ENCODE measurements at places on chromosomes 7 and 10.

- DNase-seq = no peak
- H3K4me1 ChIP-seq = peaks cover 96% of the 10 kb centered on the region
- peak overlapping the region; percentile 79 for H3K27ac ChIP-seq
- H3K4me3 ChIP-seq = no peak overlapping the region
Measured at GRCh38 chr10:95536017-95536416, 25.2 kb downstream of the SORBS1 start.

DNA sequence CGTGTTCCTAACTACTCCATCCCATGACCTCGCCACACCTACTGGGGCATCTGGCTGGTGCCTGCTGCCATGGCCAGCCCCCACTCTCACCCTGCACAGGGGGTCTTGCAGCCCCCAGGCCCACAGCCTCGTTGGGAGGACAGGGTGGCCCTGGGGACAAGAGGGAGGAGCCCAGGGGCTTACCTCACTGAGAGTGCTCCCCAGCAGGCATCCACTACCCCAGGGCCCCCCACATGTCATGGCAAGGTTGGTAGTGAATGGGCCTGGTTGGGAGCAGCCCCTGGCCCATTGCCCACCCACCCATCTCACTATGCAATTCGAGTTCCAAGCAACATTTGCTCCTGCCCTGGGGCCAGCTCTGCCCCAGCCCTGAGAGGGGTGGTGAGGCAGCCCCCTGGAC, 24.0 kb upstream of the AMZ1 start:
- H3K27ac ChIP-seq = no peak overlapping the region
- H3K4me3 ChIP-seq = no peak overlapping the region
- no peaks in the 10 kb centered on the region for H3K27me3 ChIP-seq
- no peaks in the 10 kb centered on the region for H3K36me3 ChIP-seq
- peaks cover 17% of the 10 kb centered on the region for H3K4me1 ChIP-seq

DNA sequence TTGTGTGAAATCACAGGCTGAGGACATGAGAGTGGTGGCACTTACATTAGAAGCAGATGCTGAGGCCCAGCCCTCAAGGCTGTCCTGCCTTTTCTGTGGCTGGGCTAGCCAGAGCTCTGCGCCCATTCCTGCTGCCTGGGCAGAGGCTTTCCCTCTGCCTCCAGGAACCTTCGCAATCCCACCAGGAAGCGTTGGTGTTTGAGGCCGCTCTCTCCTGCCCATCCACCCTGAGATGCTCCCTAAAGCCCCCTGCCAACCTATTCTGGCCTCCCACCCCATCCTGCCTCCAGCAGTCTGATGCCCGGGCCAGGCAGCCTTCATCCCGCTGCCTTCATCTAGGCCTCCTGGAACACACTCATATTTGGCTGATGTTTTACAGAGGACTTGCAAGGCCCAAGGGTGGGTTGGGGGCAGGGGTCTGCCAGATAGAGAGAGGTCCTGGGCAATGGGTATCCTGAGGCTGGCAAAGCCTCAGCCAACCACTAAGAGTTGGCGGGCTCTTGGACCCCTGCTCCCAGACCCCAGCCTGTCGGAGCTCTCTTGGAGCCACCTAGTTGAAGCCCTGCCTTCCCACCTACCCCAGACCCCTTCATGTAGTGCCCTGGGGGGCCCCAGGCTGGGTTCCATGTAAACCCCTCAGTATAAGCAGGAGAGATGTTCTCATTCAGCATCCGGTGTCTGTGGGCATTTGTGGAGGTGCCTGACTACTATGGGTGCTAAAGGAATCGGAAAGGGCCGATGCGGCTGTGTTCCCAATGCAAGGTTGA, 32.7 kb downstream of the LDB3 start:
- peaks cover 85% of the 10 kb centered on the region for H3K36me3 ChIP-seq
- peaks cover 9% of the 10 kb centered on the region for H3K4me1 ChIP-seq
- DNase-seq = peak; percentile 21
- H3K27ac ChIP-seq = peak overlapping the region; percentile 15
- no peaks in the 10 kb centered on the region for H3K27me3 ChIP-seq

DNA sequence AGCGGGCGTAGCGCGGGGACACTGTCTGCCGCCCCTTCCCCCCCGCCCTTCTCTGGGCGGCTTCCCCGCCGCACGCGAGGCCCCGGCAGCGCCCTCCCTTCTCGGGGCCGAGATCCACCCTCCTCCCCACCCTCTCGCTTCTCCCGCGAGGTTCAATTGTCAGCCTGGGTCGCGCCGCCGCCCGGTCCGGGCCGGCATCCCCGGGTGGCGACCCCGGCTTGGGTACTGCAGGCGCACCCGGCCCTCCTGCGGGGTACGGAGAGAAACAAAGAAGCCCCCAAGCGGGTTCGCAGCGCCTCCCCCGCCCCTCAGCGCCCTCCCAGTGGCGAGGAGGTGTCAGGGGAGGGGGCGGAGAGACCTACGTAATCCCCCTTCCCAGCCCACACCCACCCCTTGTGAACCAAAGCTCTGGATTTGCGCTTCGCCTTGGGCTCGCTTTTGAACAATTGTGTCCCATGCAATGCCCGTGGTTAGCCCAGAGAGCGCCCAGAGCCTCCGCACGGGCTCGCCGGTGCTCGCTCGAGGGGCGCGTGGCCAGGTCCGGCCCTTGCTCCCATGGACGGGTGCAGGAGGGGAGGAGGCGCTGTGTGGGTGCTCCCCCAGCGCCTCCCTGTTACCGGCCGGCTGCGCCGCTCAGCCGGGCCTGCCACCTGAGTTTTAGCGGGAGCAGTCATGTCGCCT, 634 bp downstream of the HECW1 start:
- H3K27me3 ChIP-seq = peaks cover 91% of the 10 kb centered on the region
- peaks cover 19% of the 10 kb centered on the region for H3K4me1 ChIP-seq
- H3K4me3 ChIP-seq = peak overlapping the region; percentile 42
- no peak overlapping the region for H3K27ac ChIP-seq
- no peaks in the 10 kb centered on the region for H3K36me3 ChIP-seq

GRCh38 chr10:129894698-129895097, 69.4 kb downstream of the EBF3 start:
- H3K36me3 ChIP-seq = no peaks in the 10 kb centered on the region
- H3K27ac ChIP-seq = no peak overlapping the region
- DNase-seq = no peak

DNA sequence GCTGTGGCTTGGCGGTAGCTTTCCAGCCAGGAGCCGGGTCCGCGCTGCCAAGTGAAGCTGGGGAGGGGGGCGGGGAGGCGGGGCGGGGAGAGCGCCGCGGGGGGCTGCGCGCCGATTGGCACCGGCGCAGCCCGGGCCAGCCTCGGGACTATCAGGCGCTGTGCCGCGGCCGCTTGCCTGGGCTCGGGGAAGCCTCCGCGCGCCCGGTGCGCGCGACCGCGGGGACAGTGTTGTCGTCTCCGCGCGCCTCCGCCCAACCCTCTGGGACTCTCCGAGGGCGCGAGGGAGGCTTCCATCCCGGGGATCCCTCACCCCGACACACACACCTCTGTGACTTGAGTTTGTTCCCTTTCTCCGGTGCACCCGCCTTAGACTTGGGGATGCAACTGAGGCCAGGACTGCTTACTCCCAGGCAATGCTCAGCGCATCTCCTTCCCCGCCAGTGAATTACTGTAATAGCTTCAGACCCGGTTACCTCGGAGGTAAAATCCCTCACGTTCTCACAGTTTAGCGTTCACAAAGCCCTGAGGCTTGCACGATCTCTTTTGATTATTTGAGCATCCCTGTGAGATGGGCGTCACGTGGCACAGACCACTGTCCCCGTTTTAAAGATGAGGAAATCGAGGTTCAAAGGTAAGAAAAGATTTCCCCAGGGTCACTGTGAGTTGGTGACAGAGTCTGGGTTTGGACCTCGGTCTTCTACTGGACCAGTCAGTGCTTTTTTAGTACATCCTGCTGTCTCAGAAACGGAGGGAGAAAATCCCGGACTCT, at the start of gene NKX1-2:
Gene NKX1-2 (minus strand): TSS at position 24 of the 771 bp plus-strand sequence. CDS start 92 bp downstream, outside the sequence.
- peaks cover 77% of the 10 kb centered on the region for H3K27me3 ChIP-seq
- peak within 1 kb of the TSS; percentile 15 for H3K4me3 ChIP-seq
- no peaks in the 10 kb centered on the region for H3K36me3 ChIP-seq

DNA sequence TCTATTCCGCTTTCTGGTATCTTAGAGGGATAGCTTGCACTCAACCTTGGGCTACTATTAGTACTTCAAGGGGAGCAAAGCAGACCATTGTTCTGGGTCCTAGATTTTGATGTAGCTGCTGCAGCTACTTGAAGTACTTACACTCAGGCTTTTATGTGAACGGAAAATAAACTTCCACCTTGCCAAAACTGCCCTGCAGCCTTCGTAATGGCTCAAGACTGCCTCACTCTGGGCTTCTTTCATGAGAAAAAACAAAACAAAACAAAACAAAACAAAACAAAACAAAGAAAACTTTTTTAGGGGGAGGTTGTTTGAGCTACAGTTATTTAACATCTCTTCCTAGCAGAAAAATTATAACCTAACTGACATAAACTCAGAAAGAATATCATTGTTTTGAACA, 19.4 kb upstream of the EPHB6 start:
- DNase-seq = no peak
- no peaks in the 10 kb centered on the region for H3K36me3 ChIP-seq
- H3K4me3 ChIP-seq = no peak overlapping the region
- H3K4me1 ChIP-seq = no peaks in the 10 kb centered on the region

GRCh38 chr10:19043431-19043830, 5.2 kb upstream of the MALRD1 start:
- no peak for DNase-seq
- no peaks in the 10 kb centered on the region for H3K36me3 ChIP-seq
- H3K4me3 ChIP-seq = no peak overlapping the region

DNA sequence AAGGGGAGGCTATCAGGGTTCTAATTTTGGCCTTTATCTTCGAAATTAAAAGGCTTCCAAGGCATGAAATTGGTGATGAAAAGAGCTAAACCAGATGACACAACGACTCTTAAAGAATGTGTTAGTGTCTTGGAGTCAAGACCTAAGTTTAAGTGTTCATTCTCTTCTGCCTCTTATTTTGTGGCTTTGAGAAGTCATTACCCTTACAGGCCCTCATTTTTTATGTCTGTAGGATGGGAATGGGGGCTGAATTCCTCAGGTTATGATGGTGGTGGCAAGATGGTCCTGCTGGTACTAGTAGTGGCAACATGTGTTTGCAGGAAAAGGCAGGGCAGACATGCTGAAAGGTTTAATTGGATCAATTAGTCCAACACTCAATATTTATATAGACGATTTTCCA, 15.4 kb downstream of the TAS2R60 start:
- H3K27ac ChIP-seq = no peak overlapping the region
- no peak for DNase-seq
- H3K27me3 ChIP-seq = no peaks in the 10 kb centered on the region

GRCh38 chr10:33621101-33621500, 286.6 kb upstream of the NRP1 start:
- H3K27me3 ChIP-seq = no peaks in the 10 kb centered on the region
- H3K4me1 ChIP-seq = no peaks in the 10 kb centered on the region
- H3K36me3 ChIP-seq = no peaks in the 10 kb centered on the region
- no peak overlapping the region for H3K27ac ChIP-seq

GRCh38 chr10:49398000-49398861, 2.3 kb upstream of the DRGX start:
- H3K4me3 ChIP-seq = peak overlapping the region; percentile 14
- DNase-seq = peak; percentile 57
- no peaks in the 10 kb centered on the region for H3K36me3 ChIP-seq
- H3K4me1 ChIP-seq = peaks cover 20% of the 10 kb centered on the region
- peaks cover 74% of the 10 kb centered on the region for H3K27me3 ChIP-seq

GRCh38 chr10:12742771-12743170, 258.7 kb downstream of the CCDC3 start:
- no peaks in the 10 kb centered on the region for H3K27me3 ChIP-seq
- H3K27ac ChIP-seq = no peak overlapping the region
- DNase-seq = no peak
- no peaks in the 10 kb centered on the region for H3K4me1 ChIP-seq
- H3K4me3 ChIP-seq = no peak overlapping the region
- no peaks in the 10 kb centered on the region for H3K36me3 ChIP-seq

DNA sequence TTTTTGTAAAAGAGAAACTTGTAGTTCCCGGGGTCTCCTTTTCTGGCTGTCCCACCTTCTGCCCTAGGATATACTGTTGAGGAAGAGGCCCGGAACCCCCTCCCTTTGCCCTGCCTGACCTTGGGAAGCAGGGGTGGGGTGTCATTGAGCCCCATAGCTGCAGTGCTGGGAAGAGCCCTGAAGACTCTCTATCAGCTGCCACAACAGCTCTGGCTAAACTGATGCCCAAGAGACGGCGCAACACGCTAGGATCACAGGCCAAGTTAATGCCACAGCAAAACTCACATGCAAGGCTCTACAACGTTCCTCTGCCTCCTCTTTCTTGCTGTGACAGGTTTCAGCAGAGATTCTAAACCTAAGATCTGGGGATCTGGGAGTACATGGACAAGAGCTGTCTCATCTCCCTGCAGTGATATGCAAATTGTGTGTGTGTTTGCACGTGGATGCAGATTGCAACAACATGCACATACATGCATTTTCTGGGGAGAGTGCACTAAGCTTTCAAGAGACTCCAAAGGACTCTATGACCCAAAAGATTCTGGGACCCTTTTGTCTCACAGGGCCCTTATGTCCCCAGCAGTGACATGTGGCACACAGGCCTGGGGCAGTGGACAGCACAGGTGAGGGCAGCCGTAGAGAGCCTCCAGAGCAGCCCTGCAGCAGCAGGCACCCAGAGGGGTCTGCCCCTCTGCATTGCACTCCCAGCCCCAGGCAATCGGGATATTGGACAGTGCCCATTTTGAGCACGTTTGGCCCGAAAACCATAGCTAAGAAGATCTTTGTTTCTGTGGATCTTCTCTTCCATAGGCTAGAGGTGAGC, 2.5 kb downstream of the RASSF4 start:
- H3K27me3 ChIP-seq = no peaks in the 10 kb centered on the region
- H3K4me3 ChIP-seq = peak overlapping the region; percentile 76
- no peaks in the 10 kb centered on the region for H3K36me3 ChIP-seq

GRCh38 chr7:135741905-135742304, 6.7 kb downstream of the FAM180A start:
- no peak overlapping the region for H3K4me3 ChIP-seq
- no peaks in the 10 kb centered on the region for H3K36me3 ChIP-seq
- H3K27me3 ChIP-seq = no peaks in the 10 kb centered on the region

GRCh38 chr10:98261436-98262277, 6.3 kb downstream of the LOXL4 start:
- no peaks in the 10 kb centered on the region for H3K36me3 ChIP-seq
- H3K4me1 ChIP-seq = no peaks in the 10 kb centered on the region
- H3K27me3 ChIP-seq = no peaks in the 10 kb centered on the region
- DNase-seq = no peak

GRCh38 chr7:92292981-92293380, 47.2 kb downstream of the ANKIB1 start:
- H3K27me3 ChIP-seq = no peaks in the 10 kb centered on the region
- H3K4me1 ChIP-seq = peaks cover 14% of the 10 kb centered on the region
- DNase-seq = no peak
- H3K27ac ChIP-seq = peak overlapping the region; percentile 40
- H3K4me3 ChIP-seq = no peak overlapping the region

- H3K4me1 ChIP-seq = peaks cover 4% of the 10 kb centered on the region
- DNase-seq = no peak
- H3K36me3 ChIP-seq = no peaks in the 10 kb centered on the region
- no peak overlapping the region for H3K4me3 ChIP-seq
- H3K27ac ChIP-seq = no peak overlapping the region
Measured at GRCh38 chr10:44858017-44858371, 53.1 kb upstream of the TMEM72 start.

All from heart left ventricle (tissue), 16 donors.